Calu3 (cell line): ENCODE measurements at places on chromosomes 5 and 9.
A peak's percentile ranks its signal among the peaks of the same experiment; 100 is the strongest.

GRCh38 chr9:8879284-8879683 lies 1079.7 kb upstream of the DMAC1 start:
- DNase-seq = no peak

DNA sequence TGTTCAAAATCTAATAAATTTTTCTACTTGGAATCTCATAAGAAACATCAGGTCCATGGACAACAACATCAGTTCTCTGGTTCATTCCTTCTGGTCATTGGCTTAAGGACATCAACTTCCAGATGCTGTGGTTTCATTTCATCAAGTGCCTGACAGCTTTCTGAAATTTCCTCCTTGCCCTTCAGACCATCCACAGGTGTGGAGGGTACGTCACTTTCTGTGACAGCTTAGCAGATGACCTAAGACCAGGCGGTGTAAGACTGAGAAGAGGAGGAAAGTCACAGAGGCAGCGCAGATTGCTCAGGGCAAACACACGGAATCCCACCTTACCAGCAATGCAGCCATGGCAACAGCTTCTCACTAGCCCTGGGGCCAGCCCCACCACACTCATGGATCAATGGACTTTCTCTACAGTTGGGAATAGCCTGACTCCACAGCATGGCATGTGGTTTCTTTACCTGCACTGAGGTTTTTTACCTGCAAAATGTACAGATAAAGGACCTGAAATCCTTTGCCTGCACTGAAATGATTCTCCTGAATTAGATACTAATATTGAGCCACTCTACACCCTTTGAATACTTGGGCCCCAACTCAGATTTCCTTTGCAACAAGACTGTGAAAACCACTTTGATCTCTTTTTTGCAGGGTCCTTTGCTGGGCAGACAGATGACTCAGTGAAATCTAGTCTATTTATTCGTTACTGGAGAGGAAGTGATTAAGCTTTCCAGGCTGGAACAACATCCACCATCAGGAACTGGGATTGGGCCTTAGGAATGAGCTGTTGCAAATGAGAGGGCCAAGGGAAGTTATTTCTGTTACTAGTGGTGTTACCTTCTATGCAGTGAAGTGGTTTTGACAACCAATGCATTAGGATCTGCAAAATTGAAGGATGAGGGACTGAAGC lies 26.9 kb downstream of the TICAM2 start:
- DNase-seq = no peak

GRCh38 chr5:27015758-27016157 lies 22.6 kb downstream of the CDH9 start:
- DNase-seq = no peak

GRCh38 chr9:124658165-124659017 lies 112.7 kb downstream of the NR6A1 start:
- peak; percentile 78 for DNase-seq

DNA sequence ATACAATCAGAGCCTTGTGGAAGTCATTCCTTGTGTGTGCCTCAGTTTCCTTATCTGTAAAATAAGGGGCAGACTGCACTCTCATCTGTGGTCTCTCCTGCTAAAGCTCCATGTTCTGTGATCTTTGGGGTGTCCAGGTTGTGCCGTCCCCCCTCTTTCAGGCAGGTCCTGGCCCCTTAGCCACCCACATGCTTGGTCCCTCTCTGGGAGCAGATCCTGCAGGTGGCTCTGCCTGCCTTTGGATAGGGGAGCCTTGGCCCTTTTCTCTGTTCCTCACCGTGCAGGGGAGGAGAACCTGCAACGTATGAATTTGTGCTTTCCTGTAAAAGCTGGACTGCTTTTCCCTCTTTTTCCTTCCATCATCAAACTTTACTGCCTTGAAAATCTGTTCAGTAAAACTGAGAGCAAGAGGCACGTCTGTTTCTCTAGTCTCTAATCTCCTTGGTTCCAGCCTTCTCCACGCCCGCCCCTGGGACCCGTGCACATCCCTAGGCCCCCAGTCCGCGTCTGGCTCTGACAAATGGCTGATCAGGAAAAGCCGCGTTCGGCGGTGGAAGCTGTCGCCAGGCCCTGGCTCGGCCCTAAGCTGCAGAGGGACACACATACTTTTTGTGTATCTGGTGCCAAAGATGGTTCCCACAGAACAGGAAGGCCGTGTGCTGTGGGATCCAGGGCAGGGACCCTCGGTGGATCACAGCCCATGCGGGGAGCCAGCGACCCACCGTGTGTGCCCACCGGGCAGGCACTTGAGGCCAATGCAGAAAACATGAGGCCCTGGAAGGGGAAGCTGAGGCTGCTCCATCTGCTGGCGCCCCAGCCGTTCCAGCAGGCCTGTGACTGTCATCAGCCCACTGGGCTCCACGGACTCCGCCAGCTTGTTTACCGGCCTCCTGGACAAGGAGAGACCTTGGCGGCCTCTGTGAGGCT lies 43.4 kb upstream of the COL5A1 start:
- no peak for DNase-seq

GRCh38 chr9:130741024-130741305 lies 47.4 kb downstream of the EXOSC2 start:
- DNase-seq = no peak

DNA sequence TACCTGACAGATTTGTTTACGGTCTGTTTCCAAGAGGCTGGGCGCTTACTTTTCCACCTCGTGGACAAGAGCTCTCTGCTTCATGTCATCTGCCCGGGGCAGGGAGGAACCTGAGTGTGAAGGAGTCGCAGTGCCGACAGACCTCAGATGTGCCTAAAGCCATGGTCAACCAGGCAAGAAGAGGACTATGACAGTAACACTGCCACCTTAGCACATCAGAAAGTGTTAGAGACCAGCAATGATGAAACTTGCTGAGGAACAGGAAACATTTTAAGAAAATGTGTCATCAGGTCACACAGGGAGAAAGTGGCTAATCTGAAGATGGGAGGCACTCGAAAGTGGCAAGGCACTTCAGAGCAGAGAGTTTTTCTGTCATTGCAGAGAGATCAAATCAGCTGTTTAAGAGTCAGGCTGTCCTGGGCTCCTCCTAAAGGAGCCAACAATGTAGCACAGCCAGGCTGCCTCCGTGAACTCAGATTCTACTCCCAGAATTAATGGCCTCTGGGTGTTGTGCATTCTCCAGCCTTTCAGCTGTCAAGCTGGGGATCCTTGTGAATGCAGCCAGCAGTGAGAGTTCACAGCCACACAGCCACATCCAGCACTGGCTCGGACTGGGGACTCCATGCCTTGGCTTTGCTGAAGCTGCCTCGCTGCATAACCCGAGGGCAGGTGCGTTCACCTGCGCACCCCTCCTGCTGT lies 94.6 kb downstream of the RAPGEF1 start:
- no peak for DNase-seq

DNA sequence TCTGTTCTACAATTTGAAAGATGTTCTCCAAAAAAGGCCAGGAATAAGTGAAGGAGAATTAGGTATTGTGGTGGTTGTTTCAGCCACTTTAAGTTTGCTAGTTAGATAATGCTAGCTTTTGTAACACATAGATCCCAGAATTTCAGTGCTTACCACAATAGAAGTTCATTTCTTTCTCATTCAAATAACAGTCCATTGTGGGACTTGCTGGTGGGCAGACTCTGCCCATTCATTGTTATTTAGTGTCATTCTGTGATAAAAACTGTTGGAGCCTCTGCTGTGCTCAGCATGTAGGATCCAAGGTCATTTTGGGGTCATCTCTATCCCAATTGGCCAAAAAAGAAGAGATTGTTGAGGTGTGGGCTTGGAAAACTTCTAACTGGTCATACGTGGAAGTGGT lies 106.8 kb downstream of the CCDC192 start:
- DNase-seq = no peak

DNA sequence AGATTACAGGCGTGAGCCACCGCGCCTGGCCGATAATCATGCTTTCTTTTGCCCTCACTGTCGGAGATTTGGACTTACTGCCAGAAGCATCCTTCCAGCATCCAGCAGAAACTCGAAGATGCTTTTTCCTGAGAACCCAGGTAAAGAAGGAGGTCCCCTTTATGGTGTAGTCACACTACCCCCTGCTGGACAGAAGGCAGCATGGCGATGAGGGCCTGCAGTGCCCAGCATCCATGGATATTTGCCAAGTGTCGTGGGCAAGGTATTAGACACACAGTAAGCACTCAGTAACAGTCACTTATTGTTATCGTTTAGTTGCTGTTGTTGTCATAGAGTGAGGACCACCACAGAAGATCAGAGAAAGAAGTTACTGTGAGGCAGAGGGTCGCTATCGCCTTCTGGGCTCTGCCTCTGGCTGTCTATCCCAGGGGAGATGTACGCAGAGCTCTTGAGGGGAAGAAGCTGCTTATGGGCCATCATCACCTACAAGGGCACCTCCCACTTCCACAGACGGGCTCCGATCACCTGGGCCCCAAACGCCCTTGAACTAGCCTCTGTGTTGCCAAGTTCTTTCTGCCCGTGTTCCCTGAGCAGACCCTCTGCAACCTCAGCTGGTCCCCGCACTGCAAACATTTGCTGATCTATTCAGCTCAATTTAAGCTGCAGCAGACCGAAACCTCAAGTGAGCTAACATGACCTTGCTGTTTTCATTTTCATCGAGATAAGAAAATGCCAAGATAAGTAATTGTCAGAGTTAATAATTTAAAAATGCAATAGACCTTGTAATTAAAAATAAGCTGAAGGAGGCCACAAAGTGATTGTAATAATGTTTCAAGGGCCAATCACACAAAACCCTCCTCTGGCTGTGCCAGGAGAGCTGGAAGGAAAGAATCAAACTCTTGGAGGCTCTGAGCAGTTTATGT lies 23.9 kb downstream of the C5orf15 start:
- peak; percentile 81 for DNase-seq

DNA sequence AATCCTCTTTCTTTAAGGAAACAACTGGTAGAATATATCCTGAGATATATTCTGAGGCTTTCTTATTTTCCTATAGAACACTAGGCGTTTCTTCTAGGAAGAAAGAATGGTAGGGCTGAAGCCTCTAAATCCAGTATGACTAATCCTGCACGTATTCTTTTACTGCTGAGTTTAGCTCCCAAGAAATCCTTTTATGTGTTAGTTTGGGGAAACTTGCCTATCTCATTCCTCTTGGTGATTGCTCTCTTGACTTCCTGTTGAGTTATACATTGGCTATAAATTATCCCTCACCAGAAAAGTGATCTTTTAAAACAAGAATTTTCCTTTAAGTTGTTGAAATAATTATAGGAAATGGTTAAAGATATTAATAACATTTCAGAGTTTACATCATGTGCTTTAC lies 422.9 kb downstream of the TMEM161B start:
- no peak for DNase-seq

GRCh38 chr9:120650352-120650751 lies 63.9 kb downstream of the MEGF9 start:
- no peak for DNase-seq

DNA sequence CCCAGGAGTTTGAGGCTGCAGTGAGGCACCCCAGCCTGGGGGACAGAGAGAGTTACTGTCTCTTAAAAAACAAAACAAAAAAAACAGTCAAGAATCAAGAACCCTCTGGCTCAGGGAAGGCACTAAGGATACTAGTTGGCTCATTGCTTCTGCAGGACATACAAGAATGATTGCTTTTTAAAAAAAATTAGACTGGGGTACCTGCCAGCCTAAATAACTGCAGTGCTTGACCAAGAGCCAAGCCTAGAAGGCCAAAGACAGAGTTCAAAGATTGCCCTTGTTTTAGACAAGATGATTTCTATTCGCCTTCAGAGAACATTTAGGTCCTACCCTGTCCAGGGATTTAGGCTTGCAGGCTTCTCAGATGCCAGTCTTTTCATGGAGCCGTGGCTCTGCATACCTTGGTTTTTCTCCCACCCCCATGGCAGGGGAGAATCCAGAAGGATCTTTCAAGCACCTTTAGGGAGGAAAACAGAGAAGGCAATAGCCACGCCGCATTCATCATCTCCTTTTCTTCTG lies 93.7 kb upstream of the IL6ST start:
- no peak for DNase-seq

- no peak for DNase-seq
Observed at GRCh38 chr9:103615994-103616393, 478.1 kb upstream of the SMC2 start.

DNA sequence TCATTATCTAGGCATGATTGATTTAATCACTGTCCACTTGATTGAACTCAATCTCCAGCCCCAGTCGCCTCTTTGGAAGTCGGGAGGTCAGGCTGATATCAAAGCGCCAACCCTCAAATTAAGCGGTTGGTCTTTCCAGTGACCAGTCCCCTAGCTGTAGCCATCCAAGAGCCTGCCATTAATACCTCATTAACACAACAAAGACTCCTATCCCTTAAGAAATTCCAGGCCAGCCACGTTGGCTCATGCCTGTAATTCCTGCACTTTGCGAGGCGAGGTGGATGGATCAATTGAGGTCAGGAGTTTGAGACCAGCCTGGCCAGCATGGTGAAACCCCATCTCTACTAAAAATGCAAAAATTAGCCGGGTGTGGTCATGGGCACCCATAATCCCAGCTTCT lies 27.4 kb upstream of the GCNT1 start:
- DNase-seq = no peak

- no peak for DNase-seq
Observed at GRCh38 chr5:151459680-151460324, 12.4 kb downstream of the SLC36A1 start.

GRCh38 chr5:89988998-89989655 lies 420.4 kb downstream of the CETN3 start:
- no peak for DNase-seq

DNA sequence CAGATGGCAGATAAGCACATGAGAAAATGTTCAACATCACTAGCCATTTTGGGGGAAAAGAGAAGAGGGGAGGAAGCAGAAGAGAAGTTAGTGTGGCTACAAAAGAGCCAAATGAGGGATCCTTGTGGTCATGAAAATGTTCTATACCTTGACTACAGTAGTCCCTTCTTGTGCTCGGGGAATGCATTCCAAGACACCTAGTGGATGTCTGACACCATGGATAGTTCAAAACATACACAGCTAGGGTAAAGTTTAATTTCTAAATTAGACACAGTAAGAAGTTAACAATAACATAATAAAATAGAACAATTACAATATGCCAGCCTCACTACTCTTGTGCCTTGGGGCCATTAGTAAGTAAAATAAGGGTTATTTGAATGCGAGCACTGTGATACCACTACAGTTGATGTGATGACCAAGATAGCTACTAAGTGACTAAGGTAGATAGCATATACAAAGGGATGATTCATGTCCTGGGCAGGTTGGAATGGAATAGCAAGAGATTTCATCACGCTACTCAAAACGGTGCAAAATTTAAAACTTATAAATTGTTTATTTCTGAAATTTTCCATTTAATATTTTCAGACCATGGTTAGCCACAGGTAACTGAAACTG lies 344.1 kb downstream of the NR2F1-AS1 start:
- no peak for DNase-seq

- no peak for DNase-seq
Observed at GRCh38 chr9:136455043-136456002, 15.7 kb upstream of the INPP5E start.

GRCh38 chr9:75046725-75047345 lies 18.7 kb upstream of the CARNMT1 start:
- no peak for DNase-seq
